Activated CD4-positive, CD25-positive, alpha-beta regulatory T cell treated with anti-CD3 and anti-CD28 coated beads, Interleukin-2, amount 50 U/mL, for 72 hours (primary cell): ENCODE measurements at places on chromosomes 11 and 22.

- DNase-seq = no peak
Observed at GRCh38 chr11:90698238-90698637, 475.4 kb upstream of the CHORDC1 start.

DNA sequence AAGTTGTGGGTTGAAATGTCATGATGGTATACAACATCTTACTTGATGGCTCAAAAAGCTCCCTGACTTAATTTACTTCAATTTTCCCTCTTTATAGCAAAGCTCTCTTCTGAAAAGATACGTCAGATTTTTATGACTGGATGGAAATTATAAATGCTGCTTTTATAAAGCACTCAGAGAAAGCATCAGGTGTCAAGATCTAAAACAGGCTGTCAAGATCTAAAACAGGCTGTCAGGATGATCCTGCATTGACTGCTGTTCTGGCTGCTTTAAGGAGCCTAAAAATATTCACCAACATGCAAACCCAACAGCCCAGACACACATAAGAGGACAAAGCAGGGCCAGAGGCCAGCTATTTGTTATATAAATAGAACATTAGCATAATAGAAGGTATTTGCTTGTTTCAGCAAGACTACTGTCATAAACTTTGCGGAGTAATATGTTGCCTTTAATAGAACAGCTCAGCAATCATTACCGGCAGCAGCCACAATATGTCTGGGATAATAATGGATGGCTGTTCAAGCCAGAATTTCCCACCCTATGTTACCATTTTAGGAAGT is 77.3 kb upstream of the ANO5 start:
- DNase-seq = no peak

DNA sequence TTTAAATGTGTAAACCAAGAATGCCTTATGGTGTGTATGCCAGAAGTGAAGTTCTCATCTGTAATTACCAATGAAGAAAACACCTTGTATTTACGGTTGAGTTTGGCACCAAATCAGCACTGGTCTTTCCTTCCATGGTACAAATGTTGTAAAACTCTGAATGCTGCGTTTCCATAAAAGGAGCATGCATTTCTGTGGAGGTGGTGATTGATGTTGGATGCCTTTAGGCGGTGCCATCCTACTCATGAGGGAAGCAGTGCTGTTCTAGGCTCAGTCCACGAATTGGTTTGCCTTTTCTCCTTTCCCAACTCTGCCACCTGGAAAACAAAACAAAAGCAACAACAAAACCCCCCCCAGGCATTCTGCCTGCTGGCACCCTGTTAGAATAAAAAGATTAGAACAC is 124.4 kb downstream of the TEAD1 start:
- DNase-seq = no peak

DNA sequence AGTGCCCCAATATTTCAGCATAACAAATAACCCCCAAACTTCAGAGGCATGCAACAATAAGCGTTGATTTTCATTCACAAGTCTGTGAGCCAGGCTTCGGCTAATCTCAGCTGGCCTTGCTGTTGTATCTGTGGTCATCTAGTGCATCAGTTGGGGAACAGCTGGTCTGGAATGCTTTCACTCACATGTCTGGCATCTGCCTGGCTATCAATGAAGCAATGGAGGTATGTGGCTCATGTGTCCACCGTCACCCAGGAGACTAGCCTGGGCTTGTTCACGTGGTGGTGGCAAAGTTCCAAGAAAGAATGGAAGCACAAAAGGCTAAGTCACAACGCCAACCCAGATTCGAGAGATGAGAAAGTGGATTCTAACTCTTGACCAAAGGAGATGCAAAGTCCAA is 304.8 kb upstream of the ISX start:
- no peak for DNase-seq

DNA sequence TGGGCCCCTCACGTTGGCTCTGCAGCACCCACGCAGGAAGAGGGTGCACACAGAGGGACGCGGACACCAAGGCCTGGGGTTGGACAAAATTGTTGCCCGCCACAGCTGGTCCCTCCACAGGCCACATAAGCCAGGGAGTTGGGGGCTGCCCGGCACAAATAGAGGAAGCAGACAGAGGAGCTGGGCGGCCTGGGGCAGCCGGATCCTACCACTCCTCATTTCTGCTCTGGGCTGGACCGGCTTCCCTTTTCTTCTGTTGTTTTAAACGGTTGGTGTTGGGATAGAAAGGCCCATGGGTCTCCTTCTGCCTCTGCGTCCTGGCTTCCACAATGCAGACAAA is 36.4 kb upstream of the LINC01488 start:
- DNase-seq = no peak

GRCh38 chr11:105357764-105358163 is 218.2 kb upstream of the CARD18 start:
- no peak for DNase-seq

- DNase-seq = no peak
Observed at GRCh38 chr22:28798810-28799605, 1.4 kb downstream of the XBP1 start.

GRCh38 chr11:129163714-129164164 is 28.4 kb downstream of the ARHGAP32 start:
- DNase-seq = no peak

- no peak for DNase-seq
Observed at GRCh38 chr11:9692691-9693090, 28.8 kb downstream of the SWAP70 start.

GRCh38 chr11:18669711-18670110 is 28.9 kb upstream of the TMEM86A start:
- no peak for DNase-seq
